ENCODE measurements at places on chromosomes 3 and 15.

DNA sequence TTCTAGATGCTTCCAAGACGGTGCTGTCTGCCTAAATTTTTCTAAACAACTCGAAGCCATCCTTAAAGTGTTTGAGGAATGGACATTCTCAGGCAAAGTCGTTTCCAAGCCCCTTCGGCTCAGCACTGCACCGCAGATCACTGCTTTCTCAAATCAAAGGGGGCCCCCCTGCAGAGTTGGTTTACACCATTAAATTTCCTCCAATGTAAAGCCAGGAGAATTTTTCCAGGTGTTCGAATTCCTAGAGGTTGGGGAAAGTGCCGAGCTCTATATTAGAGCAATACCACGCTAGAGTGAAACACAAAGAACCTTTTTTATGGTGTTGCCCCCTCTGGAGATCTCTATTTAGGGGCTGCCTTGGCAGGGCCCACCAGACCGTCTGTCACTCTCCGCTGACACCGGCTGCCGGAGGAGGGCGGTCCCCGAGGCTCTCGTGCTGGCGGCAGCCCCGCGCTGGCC is 277.9 kb upstream of the NR2F2 start:
- DNase-seq = no peak

- DNase-seq = peak; percentile 21
Observed at GRCh38 chr3:186871403-186871924, 29.0 kb downstream of the ADIPOQ start.

DNA sequence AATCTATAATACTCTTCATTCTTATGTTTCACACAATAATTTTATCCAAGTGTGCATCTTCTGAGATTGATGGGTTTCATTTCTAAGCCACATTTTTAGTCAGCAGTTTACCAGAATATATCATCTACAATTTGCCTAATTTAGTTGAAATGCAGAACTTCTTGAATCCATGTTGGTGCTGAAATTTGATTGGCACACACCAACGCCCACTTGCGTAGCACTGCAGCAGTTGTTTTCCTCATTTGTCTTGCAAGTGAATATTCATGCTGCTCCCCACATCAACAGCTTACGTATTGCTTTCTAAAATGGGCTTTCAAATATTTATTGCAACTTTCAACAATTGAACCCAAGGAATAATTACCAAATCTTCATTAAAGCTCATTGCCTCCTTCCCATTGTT is 87.8 kb upstream of the CTDSPL start:
- DNase-seq = no peak

- no peak for DNase-seq
Observed at GRCh38 chr3:31041161-31041978, 146.9 kb upstream of the GADL1 start.

GRCh38 chr3:76206346-76206745 is 421.0 kb upstream of the ZNF717 start:
- no peak for DNase-seq

DNA sequence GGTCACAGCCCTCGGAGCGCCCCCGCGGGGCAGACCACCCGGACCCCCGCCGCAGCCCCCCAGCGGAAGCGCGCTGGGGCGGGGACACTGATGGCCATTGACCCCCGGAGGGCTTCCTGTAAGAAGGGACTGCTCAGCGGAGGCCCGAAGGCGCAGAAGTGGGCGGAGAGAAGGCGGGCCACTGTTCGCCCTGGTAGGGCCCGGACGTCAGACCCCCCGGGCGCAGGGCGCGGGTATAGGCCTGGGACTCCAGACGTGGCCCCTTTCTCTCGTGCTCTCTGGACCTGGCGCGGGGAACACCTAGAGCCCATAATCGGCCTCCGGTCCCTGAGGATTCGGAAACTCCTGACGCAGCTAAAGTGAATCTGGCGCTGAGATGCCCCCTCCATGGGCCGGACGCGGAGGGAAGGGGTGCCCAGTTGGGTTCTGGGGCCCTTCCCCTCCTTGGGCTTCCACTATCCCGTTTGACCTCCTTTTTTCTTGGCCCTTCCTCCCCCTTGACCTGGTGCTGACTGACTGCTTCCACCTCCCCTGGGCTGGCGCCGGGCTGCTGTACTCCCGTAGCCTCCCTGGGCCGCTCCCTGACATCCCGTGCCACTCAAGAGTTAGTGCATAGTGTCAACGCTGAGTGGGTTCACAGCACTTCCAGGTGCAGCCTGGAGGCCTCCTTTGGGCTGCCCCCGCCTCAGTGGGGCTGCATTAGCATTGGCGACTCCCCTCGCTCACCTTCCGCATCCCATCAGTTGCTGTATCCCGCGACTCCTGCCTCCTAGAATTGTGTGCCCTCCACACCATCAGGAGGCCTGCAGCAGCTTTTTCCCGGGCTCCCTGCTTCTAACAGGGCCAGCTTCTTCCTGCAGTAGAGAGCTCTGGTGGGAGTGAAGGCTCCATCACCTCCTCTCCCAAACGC is 694 bp downstream of the ABTB1 start:
- peak; percentile 54 for DNase-seq
